AG08395 (cell line): ENCODE measurements at places on chromosomes 1 and 21.

GRCh38 chr1:53026254-53026653 lies 35.8 kb upstream of the PODN start:
- no peak for DNase-seq

DNA sequence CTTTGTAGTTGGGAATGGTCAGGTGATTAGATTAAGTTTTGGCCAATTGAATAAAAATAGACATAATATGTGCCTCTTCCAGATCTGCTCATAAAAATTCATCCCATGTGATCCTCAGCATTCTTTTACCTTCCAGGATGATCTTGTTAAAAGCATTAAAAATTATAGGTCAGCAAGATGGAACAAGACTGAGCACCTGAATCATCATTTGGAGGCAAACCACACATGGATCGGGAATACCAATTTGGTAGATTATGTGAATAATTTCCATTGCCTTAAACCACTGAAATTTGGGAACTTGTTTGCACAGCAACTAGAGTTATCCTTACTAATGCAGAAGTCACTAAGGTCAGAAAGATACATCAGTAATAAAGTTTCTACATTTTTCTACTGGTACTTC lies 681.4 kb upstream of the ADGRL2 start:
- DNase-seq = no peak

DNA sequence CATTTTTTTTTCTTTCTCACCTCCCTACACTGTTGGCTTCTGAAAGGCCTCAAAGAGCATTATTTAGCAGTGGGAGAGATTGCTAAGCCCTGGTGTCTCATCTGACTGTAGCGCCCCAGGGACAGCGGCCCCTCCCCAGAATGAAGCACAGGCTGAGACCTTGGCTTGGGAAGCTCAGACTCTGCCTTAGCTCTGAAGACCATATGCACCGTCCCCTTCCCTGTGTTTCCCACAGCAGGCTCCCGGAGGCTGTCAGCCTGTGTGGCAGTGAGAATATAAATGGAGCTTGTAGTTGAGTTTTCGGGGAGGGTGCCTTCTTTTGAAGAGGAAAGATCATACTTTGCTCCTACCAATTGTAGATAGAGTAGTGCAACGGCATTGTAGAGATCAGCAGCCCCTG lies 25.3 kb downstream of the SMYD2 start:
- no peak for DNase-seq

- DNase-seq = no peak
Observed at GRCh38 chr1:199218065-199218464, 579.2 kb downstream of the PTPRC start.

DNA sequence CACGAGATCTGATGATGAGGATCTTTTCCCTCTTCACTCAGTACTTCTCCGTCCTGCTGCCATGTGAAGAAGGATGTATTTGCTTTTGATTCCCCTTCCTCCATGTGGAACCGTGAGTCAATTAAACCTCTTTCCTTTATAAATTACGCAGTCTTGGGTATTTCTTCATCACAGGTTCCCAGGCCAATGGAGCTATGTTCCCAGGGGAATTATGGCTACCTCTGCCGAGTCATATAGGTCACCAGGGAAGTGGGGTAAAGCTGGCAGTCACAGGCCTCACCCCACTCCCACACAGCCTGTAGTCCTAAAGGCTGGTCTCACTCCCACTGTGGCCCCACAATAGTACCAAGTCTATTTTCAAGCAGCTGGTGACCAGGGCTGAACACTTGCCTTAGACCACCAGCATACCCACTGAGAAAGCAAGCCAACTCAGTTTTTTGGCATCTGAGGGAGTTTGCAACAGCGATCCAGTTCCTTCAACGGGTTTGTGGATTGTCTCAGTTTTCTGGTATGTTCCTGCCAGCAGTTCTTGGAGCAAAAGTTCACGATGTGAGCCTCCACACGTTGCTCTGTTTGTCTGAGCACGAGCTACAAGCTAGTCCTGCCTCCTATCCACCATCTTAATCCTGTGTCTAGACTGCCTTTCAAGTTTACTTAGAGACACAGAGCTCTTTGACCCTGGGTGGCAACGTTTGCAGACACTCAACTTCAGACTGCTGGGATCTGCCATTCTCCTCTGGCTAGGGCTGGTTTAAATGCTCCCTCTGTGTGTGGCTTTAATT lies 104.5 kb downstream of the CENPF start:
- DNase-seq = peak; percentile 15

GRCh38 chr1:165960136-165960535 lies 132.7 kb downstream of the UCK2 start:
- DNase-seq = no peak

DNA sequence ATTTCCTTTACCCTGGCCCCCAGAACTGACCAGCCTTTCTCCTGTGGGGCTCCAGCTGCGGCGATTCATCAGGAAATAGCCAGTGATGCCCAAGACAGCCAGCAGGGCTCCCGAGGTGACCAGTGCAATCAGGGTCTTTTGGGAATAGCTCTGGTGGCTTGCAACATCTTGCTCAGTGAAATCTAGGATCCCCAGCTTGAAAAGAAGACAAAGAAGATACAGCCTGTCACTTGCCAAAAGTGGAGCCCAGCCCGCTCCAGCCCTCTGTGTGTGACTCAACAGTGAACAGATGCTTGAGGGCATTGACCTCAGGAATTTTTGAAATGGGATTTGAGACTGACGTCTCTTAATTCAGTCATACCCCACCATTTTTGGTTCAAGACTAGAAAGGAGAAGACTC lies 22.3 kb downstream of the CD34 start:
- DNase-seq = peak; percentile 85

- DNase-seq = no peak
Observed at GRCh38 chr1:112882271-112882744, 73.7 kb downstream of the SLC16A1 start.

DNA sequence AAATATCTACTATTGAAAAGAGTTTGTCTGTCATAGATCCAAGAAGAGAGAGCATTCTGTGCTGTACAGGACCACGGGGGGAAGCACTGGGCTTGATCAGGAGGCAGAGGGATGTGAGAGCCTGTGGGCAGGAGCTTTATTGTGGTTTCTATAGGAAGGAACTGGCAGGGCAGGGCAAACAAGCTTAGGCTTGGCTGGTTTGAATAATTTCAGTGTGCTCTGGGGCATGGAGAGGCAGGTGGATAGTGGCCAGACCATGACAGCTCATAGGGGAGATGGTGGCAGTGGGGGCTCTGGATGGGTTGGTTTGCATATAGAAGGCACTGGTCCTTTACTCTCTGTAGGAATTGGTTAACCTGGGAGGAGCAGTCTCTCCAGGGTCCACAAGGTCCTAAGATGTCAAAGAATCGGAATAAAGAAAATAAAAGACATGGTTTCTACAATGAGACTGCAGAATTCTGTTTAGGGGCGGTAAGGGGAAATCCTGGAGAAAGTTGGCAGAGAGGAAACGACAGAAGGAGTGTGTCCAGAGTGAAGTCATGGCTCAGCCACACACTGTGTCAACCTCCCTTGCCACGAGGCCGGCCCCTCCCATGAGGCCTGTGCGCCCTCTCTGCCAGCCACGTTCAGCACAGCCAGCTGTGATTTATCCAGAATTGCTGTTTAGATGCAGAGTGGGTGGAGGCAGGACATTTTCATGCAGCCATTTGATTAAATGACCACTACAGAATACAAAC lies 81.7 kb upstream of the PGBD5 start:
- DNase-seq = peak; percentile 40

DNA sequence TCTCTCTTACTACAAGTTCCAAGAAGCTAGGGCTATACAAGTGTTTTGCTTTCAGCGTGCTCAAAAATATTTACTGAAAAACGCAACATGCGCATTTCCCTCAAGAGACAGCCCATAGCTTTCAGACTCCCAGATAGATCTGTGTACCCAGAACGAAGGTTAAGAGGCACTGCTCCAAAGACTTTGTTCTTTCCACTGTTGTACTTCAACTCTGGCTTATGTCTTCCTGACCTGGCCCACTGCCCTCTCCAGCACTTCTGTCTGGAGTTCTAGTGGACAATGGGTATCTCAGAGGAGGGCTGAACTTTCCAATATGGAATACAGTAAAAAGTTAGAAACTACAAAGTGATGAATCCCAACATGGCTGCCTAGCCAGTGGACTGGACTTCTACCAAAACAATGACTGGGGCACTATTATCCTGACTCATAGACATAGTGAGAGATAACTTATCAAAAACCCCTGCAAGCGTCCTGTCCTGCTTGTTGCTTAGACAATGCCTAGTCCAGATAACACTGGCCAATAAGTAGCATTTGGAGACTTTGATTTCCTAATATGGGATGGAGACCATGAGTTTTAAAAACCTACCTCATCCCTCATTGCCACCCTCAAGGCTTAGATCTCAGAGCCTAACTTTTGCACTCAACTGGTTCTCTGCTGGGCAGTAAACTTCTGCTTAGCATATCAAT lies 8.8 kb upstream of the ADAR start:
- DNase-seq = no peak

DNA sequence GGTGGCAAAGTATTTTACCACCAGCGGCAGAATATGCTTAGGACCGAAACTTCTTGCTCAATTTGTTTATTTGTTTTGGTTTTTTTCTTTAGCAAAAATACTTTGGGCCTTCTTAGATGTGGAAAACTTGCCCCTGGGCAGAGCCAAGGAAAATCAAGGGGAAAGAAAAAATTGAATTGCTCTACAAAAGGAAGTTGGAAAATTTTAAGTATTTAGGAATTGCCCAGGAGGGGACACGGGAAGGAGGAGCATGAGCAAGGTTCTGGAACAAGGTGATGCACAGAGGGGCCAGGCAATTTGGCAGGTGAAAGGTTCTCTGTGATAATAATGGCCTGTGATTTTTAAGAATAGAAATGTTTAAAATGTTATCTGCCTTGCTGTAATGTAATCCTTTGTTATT lies 28.6 kb downstream of the SGIP1 start:
- DNase-seq = no peak

- DNase-seq = no peak
Observed at GRCh38 chr21:44726826-44727225, 15.5 kb upstream of the TSPEAR start.

DNA sequence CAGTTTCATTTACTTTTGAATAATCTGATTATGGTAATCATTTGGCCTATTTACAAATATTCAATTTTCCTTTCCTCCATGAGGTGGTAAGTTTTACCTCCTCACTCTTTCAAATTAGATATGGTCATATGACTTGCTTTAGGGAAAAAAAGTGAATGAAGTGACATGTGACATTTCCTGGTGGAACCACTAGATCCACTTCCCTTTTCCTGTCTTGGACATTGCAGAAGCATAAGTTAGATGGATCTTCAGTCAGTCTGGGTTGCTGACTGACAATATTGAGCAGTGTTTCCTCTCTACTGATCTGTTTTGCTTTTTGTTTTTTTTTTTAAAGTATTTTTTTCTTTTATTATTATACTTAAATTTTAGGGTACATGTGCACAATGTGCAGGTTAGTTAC lies 481.1 kb upstream of the PTBP2 start:
- no peak for DNase-seq

DNA sequence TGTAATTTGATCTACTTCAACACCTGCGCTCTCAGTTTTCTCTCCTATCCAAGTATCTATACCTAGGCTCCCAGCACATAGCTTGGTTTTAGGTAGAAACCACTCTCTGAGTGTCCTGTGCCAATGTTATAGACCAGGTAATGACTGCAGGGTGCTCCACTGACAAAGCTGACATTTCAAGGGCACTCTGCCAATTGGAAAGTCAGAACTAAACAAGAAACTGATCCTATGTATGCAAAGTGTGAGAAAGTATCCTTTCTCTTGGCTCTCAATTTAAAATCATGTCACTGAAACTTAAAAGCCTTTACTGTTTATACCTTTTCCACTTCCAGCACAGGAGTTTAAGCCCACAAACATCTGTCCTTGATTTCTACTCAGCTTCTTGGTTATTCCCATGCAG lies 45.0 kb upstream of the AIM2 start:
- no peak for DNase-seq

- DNase-seq = no peak
Observed at GRCh38 chr1:15413563-15414444, 4.1 kb downstream of the EFHD2 start.

DNA sequence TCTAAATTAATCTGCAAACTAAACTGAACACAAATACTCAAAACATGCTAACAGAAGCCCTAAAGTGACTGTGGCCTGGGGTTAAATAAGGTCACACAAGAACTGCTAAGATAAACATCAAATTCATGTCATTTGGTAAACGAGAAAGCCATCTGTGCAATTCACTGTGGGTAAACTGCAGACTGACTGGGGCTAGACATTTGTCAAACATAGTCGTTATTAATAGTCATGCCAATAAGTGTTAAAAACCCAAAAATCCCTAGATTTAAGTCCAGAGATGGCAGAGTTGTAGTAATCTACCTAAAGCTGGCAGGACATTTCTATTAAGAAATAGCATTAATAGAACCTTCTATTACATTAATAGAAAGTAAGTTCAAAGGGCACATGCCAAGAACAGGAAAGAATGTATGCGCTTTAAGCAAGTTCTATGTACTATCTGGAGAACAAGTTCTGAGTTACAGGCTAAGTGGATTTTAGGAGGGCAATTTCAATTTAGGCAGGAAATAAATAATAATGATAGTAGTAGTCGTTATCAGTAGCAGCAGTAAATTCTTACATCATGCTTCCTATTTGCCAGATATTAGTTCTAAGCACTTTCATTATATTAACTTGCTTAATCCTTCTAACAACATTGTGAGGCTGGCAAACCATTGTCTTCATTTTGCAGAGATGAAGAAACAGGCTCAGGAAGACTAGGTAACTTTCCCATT lies 8.6 kb downstream of the EDEM3 start:
- no peak for DNase-seq

DNA sequence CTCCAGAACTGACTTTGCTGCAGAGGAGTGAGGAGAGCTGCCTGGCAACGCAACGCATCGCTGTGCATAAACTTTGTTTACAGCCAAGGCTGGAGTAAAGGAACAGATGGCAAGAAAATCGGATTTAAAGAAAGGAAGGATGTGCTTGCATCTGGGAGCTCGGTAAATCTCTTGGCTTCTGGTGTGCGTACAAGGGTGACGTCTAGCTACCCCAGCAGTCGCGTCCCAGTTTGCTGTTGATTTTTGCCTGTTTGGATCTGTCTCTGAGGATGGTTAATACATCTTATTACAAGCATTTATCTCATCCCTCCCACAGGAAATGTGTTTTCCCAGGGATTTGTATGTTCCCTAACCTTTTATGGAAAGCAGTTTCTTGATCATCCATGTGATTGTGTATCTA lies 73.3 kb upstream of the RALGPS2 start:
- DNase-seq = no peak
